CD4-positive, alpha-beta T cell (primary cell): ENCODE measurements at places on chromosomes 1 and 21.

GRCh38 chr1:33043267-33044092 is 6.8 kb upstream of the AK2 start:
- no peaks in the 10 kb centered on the region for H3K27me3 ChIP-seq
- H3K36me3 ChIP-seq, result no peaks in the 10 kb centered on the region
- DNase-seq, result no peak
- H3K4me1 ChIP-seq, result peaks cover 8% of the 10 kb centered on the region
- no peak overlapping the region for H3K4me3 ChIP-seq
- H3K27ac ChIP-seq, result no peak overlapping the region

DNA sequence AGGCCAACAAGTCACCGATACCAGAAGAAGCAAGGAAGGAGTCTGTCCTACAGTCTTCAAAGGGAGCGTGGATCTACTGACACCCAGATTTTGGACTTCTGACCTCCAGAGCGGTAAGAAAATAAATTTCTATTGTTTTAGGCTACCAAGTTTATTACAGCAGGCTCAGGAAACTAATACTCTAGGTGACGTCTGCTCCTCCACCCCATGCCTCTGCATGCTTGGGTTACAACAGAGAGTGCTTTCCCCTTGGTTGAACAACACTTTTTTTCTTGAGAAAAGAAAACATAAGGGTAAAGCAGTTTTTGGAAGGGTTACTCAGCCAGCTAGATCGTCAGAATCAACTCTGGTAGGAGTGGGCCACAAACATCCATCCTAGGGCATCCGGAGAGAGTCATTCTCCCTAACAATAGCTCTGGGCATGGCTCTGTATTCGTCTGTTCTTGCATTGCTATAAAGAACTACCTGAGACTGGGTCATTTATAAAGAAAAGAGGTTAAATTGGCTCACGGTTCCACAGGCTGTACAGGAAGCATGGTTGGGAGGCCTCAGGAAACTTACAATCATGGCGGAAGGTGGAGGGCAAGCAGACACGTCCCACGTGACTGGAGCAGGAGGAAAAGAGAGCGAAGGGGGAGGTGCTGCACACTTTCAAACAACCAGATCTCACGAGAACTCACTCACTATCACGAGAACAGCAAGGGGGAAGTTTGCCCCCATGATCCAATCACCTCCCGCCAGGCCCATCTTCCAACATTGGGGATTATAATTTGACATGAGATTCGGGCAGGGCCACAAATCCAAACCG is 22.2 kb upstream of the DNAJC11 start:
- no peaks in the 10 kb centered on the region for H3K36me3 ChIP-seq
- H3K4me1 ChIP-seq, result no peaks in the 10 kb centered on the region
- DNase-seq, result no peak
- H3K27ac ChIP-seq, result no peak overlapping the region

DNA sequence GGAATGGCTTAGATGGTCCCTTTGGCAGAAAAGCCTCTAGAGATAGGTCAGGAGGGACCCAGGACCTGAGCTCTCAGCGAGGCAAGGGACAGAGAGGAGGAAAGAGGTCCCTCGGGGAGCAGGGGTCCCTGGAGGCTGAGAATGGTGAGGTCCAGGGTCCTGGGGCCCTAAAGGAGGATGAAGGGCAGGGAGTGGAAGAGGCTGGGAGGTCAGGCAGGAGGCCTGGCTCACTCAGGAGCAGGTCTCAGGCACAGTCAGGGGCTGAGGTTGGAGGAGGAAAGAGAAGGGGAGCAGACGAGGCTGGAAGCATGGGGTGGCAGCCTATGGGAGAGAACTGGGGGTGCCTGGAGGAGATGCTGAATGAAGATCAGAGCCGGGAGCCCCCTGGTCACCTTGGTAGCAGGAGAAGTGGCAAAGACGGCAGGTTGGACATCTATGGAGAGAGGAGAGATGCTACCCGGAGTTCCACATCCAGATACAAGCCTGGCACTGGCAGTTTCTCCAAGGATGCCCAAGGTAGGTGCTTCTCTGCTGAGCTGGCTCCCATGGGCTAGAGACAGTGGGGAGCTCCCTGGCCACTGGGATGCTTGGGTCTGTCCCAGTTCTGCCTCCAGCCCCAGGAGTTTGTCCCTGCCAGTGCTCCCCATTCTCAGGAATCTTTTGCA is 22.6 kb downstream of the IGFN1 start:
- H3K27ac ChIP-seq, result no peak overlapping the region
- DNase-seq, result peak; percentile 15
- H3K36me3 ChIP-seq, result no peaks in the 10 kb centered on the region
- H3K4me1 ChIP-seq, result no peaks in the 10 kb centered on the region

GRCh38 chr1:47711848-47712492 is 274.1 kb downstream of the FOXD2 start:
- no peak overlapping the region for H3K27ac ChIP-seq
- no peaks in the 10 kb centered on the region for H3K36me3 ChIP-seq
- H3K4me3 ChIP-seq, result no peak overlapping the region

DNA sequence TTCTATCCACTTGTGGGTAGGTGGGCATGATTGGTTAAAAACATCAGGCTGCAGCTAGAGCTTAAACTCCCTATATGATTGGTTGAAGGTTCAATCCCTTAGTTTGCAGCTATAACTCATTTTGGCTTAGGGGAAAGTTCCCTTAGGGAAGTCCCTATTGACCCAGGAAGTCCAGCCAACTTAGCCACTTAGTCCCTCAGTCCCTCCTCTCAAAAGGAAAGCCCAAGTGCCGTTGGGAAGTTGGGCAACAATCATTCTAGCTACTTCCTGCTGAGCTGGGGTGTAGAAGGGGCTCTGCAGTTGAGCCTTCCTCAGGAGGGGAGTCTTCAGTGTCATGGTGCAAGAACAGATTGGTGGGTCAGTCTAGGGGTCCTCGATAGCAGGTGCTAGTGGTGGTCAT is 12.2 kb downstream of the MSTO1 start:
- no peak overlapping the region for H3K4me3 ChIP-seq
- H3K27me3 ChIP-seq, result no peaks in the 10 kb centered on the region
- no peaks in the 10 kb centered on the region for H3K4me1 ChIP-seq
- DNase-seq, result no peak

- H3K27ac ChIP-seq, result no peak overlapping the region
- DNase-seq, result no peak
- peaks cover 3% of the 10 kb centered on the region for H3K4me1 ChIP-seq
- H3K36me3 ChIP-seq, result no peaks in the 10 kb centered on the region
Observed at GRCh38 chr1:173300061-173301044, 93.2 kb upstream of the TNFSF4 start.

- no peaks in the 10 kb centered on the region for H3K27me3 ChIP-seq
- no peak overlapping the region for H3K4me3 ChIP-seq
- H3K4me1 ChIP-seq, result no peaks in the 10 kb centered on the region
- no peak overlapping the region for H3K27ac ChIP-seq
- no peaks in the 10 kb centered on the region for H3K36me3 ChIP-seq
Observed at GRCh38 chr1:62989497-62989896, 205.6 kb downstream of the ATG4C start.

- H3K4me1 ChIP-seq, result peaks cover 14% of the 10 kb centered on the region
- H3K27me3 ChIP-seq, result no peaks in the 10 kb centered on the region
- H3K27ac ChIP-seq, result no peak overlapping the region
- no peak overlapping the region for H3K4me3 ChIP-seq
- DNase-seq, result no peak
Observed at GRCh38 chr1:230113593-230114236, 46.7 kb downstream of the GALNT2 start.

- no peaks in the 10 kb centered on the region for H3K27me3 ChIP-seq
- no peaks in the 10 kb centered on the region for H3K36me3 ChIP-seq
- no peaks in the 10 kb centered on the region for H3K4me1 ChIP-seq
- H3K27ac ChIP-seq, result no peak overlapping the region
Observed at GRCh38 chr1:4058122-4058521, 158.1 kb upstream of the C1orf174 start.

DNA sequence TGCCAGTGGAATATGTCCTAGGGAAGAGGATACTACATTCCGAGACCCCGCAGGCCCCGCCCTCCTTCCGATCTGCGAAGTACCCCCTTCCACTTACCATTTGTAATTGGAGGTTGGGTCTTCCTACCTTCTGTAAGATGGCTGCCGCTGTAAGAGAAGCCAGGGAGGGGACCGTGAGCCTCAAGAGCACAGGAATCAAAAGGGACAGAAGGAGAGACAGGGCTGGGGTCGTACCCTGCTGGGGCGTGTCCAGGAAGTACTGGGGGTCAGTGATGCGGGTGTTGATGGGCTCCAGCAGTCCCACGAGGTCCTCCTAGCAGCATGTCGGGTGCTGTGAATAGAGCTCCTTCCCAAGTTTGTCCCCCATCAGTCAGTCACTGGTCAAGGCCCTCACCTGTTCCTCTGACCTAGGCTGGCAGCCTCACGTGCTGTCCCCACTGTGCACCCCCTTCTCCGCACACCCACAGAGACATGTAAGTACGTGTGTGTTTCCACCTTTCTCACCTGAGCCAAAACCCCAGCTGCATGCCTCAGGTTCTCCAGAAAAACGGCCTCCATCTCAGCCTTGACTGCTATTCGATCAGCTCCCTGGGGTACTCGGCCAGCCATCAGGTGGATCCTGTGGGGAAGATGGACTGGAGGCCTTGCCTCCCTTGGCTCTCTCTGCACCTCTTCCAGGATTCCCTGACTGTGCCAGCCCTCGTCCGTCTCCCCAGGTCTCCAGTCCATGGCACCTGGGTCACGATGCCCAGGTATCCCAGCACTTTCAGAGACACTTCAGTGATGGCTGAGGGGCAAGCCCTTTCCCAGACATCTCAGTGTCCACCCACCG is 1.8 kb downstream of the HYI start:
- H3K36me3 ChIP-seq, result peaks cover 42% of the 10 kb centered on the region
- H3K4me3 ChIP-seq, result no peak overlapping the region
- H3K4me1 ChIP-seq, result peaks cover 18% of the 10 kb centered on the region
- DNase-seq, result no peak
- no peak overlapping the region for H3K27ac ChIP-seq
